ENCODE measurements at places on chromosomes 6 and 20.

DNA sequence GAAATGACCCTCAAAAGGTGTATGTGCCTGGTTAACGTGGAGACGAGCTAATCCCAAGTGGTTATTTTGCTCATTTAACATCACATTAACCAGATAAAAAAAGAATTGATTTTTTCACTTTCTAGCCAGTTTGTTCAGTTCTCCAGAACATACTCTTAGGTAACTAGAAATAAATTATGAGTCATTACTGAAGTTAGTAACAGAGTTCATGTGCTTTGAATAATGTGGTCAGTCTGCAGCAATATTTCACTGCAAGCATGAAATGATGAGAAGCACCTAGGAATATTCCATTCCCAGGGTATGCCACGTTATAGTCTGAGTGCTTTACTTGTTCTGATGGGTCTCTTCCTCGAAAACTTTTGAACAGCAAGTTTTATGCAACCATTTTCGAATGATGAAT is 138.3 kb upstream of the INSM1 start:
- DNase-seq, result no peak
- no peak overlapping the region for H3K4me3 ChIP-seq

- H3K27ac ChIP-seq, result no peak overlapping the region
- H3K4me1 ChIP-seq, result peaks cover 3% of the 10 kb centered on the region
- DNase-seq, result no peak
- no peaks in the 10 kb centered on the region for H3K36me3 ChIP-seq
- no peak overlapping the region for H3K4me3 ChIP-seq
These were observed 56.5 kb downstream of the EYA4 start for GRCh38 chr6:133297657-133298056.

- no peaks in the 10 kb centered on the region for H3K4me1 ChIP-seq
- no peak overlapping the region for H3K4me3 ChIP-seq
- H3K36me3 ChIP-seq, result no peaks in the 10 kb centered on the region
- H3K27ac ChIP-seq, result no peak overlapping the region
- no peak for DNase-seq
These were observed 306.3 kb downstream of the PHF3 start for GRCh38 chr6:63941747-63942470.

DNA sequence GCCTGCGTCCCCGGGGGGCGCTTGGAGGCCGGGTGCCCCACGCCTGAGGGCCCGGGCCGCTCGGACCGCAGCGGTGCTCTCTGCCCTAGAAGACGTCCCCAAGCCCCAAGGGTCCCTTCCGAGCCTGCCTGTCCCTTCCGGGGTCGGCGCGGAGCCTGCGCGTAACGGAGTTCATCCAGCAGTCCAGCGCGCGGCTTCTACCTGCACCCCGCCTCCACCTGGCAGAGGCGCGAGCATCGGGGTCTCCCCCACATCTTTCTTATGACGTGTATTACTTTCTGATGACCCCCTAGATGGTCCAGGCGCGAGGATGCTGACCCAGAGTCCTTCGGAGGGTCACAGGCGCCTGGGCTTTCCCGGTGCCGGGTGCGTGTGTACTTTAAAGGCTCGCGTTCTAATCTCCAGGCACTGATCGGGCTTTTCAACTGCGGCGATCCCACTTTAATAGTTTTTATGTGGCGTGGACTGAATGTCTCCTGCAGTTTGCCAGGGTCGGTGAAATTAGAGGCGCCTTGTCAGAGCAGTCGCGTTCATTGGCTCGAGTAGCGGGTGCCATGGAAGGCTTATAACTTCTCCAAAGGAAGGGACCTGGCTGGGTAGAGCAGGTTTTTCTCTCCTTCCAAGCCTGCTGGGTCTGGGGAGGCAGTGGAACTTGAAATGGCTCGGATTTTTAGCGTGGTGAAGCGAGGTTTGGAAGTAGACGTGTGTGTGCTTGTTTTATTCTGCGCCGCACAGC is 912 bp downstream of the EYA4 start:
- H3K4me3 ChIP-seq, result peak overlapping the region; percentile 82
- H3K4me1 ChIP-seq, result peaks cover 24% of the 10 kb centered on the region
- DNase-seq, result peak; percentile 29
- no peaks in the 10 kb centered on the region for H3K36me3 ChIP-seq
- H3K27ac ChIP-seq, result peak overlapping the region; percentile 67
